ENCODE measurements at places on chromosomes 6 and 20.
A peak's percentile ranks its signal among the peaks of the same experiment; 100 is the strongest.

DNA sequence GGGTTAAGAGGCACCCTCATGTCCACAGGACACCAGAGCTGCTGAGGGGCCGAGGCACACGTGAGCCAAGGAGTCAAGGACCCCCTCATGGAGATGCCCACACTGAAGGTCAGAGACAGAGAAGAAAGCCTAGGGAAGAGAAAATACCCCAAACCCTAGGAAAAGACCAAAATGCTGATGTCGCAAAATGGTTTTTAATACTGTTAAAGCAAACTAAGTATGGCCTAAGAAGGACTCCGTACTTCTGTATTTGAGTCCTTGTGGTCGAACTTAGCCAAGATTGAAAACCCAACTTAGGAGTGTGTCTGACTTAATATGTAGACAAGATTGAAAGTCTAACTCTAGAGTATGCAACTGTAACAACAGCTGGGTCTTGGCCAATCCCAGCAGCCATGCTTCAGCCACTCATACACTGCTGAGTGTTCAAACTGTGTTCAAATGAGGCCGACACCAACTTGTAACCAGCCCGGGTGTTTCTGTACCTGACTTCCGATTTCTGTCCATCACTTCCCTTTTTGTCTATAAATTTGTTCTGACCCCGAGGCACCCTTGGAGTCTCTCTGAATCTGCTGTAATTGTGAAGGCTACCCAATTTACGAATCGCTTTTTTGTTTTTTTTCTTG lies 92.6 kb upstream of the AGPAT4 start:
- no peak for DNase-seq

GRCh38 chr6:24867104-24867703 lies 68.5 kb upstream of the ARMH2 start:
- DNase-seq, result no peak

- no peak for DNase-seq
Observed at GRCh38 chr20:33753763-33754162, 22.0 kb downstream of the ZNF341 start.

DNA sequence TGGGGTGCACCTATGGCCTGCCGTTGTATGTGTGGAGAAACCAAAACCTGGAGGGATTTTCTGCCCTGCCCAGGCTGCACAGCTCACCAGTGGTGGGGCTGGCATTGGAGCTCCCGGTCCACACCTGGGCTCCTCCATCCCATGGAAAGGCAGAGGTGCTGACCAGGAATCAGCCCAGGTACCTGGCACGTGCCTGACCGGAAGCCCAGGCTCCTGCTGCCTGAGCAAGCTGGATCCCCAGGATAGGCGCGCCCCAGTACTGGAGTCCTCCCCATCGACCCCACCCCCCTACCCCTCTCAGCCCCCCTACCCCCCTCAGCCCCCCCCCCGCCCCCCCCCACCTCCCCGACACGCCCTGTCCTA lies 39.9 kb upstream of the HMGA1 start:
- no peak for DNase-seq

DNA sequence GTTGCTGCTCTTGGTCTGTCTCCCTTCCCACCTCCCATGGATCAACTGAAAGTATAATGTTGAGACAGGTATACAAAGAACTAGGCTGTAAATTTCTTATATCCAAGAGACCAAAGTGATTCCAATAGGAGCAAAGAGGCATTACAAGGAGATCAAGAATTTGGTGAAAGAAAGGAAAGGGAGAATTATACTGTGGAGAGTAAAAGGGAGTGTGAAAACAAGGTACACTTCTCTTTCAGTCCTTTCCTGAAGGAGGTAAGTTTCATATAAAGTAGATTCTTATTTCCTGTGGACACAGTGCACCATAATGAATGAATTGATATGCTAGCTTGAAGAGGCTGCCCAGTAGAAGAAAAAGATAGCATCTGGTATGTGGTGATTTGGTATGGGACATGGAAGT lies 49.7 kb downstream of the CD2AP start:
- no peak for DNase-seq

DNA sequence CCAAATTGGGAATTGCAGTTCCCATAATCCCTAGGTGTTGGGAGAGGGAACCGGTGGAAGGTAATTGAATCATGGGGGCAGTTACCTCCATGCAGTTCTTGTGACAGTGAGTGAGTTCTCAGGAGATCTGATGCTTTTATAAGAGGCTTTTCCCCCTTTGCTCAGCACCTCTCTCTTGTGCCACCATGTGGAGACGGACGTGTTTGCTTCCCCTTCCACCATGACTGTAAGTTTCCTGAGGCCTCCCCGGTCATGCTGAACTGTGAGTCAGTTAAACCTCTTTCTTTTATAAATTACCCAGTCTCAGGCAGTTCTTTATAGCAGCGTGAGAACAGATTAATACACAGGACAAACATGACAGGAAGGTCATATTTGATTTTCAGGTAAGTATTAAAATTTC lies 25.3 kb upstream of the HECA start:
- no peak for DNase-seq

DNA sequence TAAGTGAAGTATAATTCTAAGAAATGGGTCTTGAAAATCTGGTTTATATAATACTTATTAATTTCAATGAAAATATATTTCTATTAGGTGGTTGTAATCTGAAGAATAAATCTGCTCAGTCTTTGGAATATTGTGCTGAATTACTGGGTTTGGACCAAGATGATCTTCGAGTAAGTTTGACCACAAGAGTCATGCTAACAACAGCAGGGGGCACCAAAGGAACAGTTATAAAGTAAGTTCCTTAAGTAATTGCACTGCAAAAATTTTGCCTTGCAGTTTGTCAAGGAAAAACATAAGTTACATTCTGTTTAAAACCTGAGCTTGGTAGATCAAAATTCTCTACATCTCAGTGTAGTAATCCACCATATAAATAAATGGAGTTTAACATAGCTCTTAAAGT lies 106.0 kb downstream of the MYO6 start:
- DNase-seq, result no peak

DNA sequence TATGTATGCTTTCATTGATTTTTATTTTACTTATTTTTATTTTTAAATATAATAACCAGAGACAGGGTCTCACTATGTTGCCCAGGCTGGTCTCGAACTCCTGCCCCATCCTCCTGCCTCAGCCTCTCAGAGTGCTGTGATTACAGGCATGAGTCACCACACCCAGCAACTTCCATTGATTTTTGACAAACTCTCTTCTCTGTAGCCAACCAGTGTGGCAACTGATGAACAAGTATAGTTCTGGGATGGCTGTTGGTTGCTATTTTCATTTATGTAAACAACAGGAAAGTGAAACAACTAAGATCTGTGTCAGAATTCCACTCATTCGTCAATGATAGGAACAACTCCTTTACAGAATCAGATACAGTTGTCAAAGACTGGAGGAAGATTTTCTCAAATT lies 356.7 kb upstream of the JARID2 start:
- no peak for DNase-seq

DNA sequence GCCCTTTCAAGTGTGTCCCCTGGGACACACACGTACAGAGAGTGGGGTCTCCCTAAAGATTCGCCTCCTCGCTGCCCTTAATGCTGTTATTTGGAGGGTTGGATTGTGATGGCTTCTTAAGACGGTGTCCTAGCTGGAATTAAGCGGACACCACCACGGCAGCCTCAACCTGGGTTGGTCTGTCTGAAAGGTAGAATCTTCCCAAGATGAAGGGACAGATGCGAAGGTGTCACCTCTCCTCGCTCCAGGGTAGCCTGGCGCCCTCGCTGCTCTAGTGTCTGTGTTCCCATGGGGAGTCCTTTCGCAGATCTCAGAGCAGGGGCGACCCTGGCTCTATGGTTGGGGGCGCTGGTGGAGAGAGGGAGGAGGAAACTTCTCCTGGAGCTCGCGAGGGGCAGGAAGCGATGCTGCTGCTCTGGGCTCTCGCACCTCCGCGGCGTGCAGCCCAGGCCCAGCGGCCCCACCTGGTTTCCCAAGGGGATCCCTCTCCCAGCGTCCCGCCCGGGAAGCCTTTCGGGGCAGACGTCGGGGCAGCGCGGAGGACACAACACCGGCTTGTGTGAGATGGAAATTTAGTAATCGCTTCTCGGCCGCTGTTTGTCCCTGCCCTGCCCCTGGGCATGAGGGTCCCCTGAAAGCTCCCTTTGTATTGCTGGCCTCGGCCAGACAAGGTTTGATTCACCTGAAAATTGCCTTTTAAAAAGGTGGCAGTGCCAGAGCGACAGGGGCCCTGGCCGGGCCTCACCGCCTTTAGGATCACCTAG lies 1.7 kb downstream of the RSPO3 start:
- no peak for DNase-seq

DNA sequence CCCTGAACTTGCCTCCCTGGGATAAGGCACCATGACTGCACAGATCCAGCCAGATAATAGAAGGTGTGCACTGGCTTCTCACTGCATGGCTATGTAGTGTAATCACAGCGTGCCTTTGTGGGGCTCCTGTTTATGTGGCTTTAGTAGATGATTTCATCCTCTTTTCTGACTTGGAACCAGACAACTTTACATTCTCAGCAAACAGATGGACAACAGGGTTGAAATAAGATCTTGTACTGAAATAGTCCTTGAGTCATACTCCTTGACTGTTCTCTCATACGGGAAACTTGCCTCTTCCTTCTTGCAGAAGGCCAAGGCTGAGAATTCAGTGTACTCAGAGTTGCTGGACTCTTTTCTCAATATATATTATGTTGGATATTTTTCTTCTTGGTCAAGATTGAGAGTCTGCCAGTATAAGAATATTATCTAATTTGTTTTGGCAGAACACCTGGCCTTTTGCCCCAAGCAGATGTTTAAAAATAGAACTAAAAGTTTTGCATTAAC lies 25.0 kb upstream of the RNF144B start:
- no peak for DNase-seq

DNA sequence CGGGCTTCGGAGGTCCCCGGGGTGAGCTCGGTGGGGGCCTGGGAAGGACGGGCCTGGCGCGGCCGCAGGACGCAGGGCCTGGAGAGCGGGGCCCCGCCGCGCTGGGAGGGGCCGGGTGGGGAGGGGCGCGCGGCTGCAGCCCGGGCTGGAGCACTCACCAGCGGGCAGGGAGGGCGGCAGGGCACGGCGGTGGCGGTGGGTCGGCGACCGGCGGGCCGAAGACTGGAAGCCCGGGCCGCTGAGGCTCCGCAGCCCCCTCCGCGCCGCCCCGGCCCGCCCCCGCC lies at the start of gene GATA5:
GATA5 (minus strand) TSS at position 224 of the 284 bp plus-strand sequence. CDS start 474 bp downstream, outside the sequence.
- DNase-seq, result no peak

- DNase-seq, result no peak
Observed at GRCh38 chr6:4449409-4449808, 314.0 kb upstream of the ECI2 start.

GRCh38 chr20:36064658-36065426 lies 89.7 kb upstream of the EPB41L1 start:
- peak; percentile 96 for DNase-seq

- no peak for DNase-seq
Observed at GRCh38 chr6:20211037-20211940, 980 bp downstream of the MBOAT1 start.
